ENCODE measurements at places on chromosomes 7 and 10.

DNA sequence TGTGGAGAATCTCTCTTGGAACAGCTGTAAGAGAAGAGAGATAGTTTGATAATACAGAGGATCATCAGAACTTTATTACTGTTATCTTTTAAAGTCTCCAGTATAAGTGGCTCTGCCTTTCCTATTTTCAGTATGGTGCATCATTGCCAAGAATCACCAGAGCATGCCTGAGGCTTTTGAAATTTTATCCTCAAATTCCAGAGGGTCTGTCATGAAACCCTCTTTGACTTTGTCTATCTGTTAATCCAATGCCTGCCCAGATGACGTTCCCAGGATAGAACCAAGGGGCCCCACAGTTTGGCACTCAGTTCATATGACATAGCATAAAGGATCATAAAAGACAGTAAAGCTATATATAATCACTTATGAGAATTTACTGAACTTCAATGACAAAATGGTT, 35.3 kb upstream of the SEMA3C start:
- no peak for DNase-seq

DNA sequence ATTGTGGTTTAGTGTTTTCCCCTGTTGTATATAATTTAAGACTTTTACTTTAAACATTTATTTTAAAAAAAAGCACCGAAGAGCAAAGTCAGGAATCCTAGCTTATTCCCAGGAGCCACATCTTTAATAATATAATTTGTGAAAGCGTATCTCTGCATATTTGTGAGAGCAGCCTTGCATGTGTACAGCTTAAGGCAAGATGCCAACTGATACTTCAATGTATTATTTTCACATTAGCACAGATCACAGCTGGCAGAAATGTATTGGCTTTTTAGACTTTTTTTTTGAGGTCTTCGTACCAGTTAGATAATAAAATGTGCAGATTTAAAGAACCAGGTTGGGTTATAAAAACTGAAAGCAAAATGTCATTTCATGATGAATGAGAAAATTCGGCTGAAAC, 845.7 kb upstream of the POT1 start:
- DNase-seq, result no peak

- DNase-seq, result no peak
These were observed 150.8 kb upstream of the PDE1C start for GRCh38 chr7:32221056-32221455.

- no peak for DNase-seq
These were observed 1.0 kb downstream of the LRRTM3 start for GRCh38 chr10:66926841-66927240.

DNA sequence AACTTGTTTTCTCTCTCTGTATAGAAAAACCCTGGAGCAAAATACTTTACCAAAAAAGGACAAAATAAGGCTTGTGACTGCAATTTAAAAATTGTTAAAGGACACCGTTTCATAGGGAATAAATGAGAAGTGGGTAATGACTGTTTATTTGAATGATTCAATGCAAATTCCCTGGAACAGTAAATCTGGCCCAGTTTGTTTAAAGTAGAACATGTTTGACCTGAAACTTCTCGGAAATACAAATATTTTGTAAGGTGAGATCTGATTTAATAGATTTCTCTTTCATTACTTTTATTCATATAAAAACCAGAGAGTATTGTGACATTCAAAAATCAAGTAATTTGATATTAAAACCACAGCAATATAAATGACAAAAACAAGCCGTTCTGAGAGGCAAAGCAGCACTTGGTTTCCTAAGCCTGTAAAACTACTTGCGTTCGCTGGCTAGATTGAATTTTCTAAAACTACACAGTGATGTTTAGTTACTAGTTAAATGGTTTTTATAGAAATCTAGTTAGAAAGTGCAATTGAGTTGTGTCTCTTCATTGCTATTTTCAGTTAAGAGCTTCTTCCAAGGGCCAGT, 76.8 kb upstream of the PITRM1 start:
- no peak for DNase-seq

- no peak for DNase-seq
These were observed 347.8 kb downstream of the KCNMA1 start for GRCh38 chr10:77289790-77290189.

GRCh38 chr10:73965890-73966768, 31.8 kb upstream of the VCL start:
- no peak for DNase-seq

DNA sequence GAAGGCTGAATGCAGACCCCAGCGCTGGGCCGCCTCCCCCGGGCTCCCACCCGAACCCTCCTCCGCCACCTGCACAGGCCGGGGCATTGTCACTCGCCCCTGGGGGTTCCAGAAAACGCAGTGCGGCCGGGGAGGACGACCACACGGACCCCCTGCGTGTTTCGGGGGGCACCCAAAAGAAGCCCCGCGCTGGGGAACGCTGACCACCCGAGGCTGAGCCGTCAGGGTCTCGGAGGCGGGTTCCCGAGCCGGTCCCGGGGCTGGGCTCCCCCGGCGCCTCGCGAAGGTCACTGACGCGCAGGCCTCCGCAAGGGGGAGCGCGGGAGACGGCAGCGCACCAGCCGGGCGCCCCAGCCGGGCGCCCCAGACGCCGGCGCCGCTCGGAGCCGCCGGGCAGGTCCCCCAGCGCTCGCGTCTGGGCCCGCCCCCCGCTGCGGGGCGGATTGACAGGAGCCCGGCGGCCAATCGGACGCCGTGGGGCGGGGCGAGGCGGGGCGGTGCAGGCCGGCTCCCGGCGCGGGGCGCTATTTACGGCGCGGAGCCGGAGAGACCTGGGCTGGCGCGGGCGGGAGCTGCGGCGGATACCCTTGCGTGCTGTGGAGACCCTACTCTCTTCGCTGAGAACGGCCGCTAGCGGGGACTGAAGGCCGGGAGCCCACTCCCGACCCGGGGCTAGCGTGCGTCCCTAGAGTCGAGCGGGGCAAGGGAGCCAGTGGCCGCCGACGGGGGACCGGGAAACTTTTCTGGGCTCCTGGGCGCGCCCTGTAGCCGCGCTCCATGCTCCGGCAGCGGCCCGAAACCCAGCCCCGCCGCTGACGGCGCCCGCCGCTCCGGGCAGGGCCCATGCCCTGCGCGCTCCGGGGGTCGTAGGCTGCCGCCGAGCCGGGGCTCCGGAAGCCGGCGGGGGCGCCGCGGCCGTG, at the start of gene BAMBI:
Gene BAMBI (plus strand): TSS at position 554 of the 920 bp plus-strand sequence. CDS start 377 bp downstream, outside the sequence.
- DNase-seq, result peak; percentile 66

DNA sequence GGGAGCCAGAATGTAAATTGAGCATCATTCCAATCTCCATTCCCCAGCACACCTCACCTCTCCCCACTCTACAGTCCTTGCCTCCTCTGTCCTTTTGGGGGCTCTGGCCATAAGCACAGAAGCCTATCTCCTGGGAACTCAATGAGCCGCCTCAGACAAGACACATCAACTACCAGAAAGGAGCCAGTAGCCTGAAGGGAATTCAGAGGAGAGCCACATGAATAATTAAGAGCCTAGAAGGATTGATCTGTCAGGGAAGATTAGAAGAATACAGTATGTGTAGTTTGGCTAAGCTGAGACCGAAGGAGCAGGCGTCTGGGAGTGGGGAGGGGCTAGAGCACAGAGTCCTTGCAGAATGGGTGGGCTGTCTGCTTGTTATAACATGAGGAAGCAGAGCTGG, 31.2 kb downstream of the FRMD4A start:
- no peak for DNase-seq

- no peak for DNase-seq
These were observed 59.5 kb downstream of the SIRT1 start for GRCh38 chr10:67943917-67944316.

DNA sequence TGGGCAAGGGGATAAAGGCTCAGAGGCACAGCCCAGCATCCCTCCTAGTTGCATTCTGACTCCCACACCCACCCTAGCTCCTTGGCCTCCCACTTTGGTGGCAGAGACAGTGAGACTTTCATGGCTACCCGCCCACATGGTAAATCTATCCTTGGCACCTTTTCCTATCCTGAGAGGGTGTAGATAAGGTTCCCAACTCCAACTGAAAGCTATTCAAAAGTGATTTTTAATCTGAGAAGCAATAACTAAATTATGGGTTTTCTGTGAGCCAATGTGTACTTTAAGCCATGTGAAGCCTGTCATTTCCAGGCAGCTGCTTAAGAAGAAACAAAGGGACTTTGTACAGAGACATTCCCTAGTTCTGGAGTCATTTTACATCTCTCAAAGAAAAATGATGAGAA, 9.1 kb downstream of the LAMB1 start:
- DNase-seq, result no peak

GRCh38 chr7:42494736-42495135, 257.7 kb upstream of the GLI3 start:
- DNase-seq, result no peak

- DNase-seq, result no peak
These were observed 44.5 kb downstream of the CSTF2T start for GRCh38 chr10:51654918-51655317.

GRCh38 chr10:125023255-125023654, 81.3 kb downstream of the ZRANB1 start:
- DNase-seq, result no peak

DNA sequence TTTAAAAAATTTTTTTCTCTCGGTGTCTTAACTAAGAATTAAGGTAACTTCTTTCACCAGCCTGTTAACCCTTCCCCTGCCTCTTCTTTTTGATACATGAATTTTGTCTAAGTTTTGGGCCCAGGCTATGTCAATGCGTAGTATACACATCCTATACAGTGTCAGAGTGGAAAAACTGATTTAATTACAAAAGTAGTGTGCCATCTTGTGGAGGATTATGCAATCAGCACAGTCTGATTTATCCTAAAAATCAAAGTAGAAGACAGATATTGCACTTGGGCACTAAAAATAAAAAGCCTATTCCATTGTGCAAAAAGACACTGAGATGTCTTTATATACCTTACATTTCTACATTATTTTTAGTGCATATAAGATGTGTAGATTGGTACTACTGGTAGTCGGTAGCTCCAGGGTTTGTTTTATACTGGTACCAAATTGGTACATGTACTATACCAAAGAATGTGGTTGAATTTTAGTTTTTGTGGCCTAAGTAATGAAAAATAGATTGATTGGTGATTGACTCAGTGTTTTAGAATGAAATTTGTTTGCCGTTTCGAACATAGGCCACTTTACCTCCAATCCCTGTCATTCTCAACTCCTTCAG, 96.6 kb downstream of the MKLN1 start:
- DNase-seq, result no peak

DNA sequence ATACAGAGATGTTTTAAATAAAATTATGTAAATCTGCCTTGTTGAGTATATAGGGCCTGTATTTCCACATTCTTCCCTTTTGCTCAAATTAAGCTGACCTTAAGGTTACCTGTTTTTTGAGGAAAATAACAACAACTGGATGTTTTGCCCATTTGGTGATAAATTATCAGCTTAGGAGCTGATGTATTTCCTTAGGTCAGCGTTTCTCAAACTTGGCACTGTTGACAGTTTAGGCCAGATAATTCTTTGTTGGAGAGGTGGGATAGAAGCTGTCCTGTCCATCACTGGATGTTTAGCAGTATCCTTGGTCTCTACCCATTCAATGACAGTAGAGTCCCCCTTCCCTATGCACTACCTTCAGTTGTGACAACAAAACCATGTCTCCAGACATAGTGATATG, 7.2 kb downstream of the GSTO2 start:
- DNase-seq, result no peak

- no peak for DNase-seq
These were observed 75.9 kb downstream of the AFAP1L2 start for GRCh38 chr10:114328441-114328812.

GRCh38 chr10:77350134-77350533, 287.5 kb downstream of the KCNMA1 start:
- DNase-seq, result no peak

GRCh38 chr10:129809431-129809830, 154.6 kb downstream of the EBF3 start:
- DNase-seq, result no peak

DNA sequence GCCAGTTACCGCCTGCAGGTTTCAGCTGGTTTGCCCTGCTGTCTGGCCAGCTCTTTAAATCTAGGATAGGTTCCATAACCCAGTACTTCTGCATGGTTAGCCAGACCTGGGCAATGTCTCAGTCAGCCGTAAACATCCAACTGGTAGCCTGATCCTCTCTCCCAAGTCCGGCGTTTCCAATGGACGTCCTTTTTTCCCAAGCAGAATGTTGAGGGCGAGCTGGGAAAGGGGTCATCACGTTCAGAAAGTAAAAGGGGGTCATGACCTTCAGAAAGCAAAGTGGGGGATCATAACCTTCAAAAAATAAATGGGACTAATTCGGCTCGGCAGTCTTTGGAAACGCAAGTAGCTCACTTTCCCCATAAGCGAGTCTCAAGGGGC, 430 bp downstream of the PON3 start:
- no peak for DNase-seq

DNA sequence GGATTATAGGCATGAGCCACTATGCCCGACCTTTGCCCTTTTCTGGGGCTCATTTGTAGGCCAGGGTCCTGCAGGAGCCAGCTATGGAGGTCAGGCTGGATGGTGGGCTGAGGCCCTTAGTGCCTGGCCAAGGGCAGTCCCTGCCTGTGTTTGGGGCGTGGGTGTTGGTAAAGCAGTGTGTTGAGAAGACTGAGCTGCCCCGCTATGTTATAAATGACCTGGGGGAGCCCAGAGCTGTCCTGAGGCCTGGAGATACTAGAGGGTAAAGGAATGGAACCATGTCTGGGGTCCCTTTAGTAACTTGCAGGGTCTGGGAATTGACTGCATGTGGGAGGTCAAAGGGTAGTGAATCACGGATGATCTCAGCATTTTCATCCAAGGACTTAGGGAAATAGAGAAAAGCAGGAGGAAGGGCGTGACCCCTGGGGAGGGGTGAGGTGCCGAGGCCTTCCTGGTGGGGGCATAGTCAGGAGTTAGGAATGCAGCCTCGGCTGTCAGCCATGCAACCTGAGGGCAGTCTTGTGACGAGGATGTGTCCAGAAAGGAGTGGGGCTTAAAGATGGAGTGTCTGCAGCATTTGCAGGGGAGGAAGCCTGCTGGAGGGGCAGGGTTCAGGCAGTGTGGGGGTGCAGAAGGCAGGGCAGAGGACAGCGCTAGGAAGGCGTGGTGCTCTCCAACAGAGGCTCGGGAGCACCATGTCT, 31.5 kb downstream of the TMEM248 start:
- no peak for DNase-seq

DNA sequence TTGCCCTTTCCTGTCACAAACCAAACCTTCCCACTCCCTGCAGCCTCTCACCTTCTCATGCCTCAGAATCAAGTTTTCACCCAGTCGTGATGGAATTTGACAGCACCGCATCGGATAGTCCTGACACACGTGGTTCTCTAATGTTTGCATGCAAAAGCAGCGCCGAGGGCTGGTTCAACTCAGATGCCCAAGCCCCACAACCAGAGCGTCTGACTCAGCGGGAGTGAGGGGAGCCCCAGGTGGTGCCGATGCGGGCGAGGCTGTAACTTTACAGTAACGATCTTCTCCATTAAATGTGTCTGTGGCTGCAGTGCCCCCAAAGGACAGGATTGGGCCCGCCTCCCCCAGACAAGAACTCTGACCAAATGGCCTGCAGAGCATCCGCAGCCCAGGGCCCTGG, 284.5 kb downstream of the CELF2 start:
- no peak for DNase-seq
